GM12864 (cell line): ENCODE measurements at places on chromosomes 13 and 19.
A peak's percentile ranks its signal among the peaks of the same experiment; 100 is the strongest.

DNA sequence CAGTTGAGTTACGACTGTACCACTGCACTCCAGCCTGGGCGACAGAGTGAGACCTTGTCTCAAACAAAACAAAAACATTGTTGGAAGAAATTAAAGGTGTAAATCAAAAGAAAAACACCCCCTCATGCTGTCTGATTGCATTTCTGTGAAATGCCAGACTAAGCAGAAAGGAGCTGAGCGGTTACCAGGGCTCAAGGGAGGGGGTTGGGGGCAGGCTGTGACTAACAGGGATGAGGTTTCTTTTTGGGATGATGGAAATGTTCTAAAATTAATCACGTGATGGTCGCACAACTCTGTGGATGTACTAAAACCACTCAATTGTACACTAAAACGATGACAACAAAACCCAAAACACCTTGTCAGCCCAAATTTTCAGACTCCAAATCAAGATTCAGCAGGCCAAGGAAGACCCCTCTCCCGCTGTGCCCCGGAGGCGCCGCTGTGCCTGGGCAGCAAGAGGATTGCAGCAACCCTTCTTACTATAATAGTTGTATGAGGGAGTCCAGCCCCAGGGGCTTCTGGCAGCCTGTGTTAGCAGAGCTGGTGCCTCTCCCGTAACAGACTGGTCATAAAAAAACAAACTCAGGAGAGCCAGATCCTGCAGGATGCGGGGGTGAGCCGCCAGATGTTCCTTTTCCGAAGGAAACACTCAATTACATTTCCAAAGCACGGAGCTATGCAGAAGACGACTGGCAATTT, 20.9 kb downstream of the CAPS start:
- DNase-seq = no peak

GRCh38 chr13:29905845-29906244, 55.4 kb upstream of the UBL3 start:
- DNase-seq = no peak

GRCh38 chr13:96652506-96652905, 341.8 kb downstream of the OXGR1 start:
- DNase-seq = no peak

DNA sequence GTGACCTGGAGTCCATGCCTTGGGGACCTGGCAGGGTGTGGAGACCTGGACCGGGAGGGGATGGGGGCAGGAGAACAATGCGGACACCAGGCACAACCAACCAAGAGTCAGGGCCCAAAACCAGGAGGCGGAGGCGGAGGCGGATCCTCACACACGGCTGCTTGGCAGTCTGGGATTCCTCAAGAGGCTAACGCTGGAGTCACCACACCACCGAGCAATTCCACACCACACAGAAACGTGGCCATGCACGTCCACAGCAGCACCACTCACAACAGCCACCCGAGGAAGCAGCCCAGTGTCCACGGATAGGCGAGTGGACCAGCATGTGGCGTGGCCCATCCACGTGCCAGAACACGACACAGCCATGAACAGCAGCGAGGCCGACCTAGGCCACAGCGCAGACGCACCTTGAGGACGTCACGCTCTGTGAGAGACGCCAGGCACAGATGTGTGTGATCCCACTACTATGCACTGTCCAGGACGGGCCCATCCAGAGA, 17.7 kb downstream of the SBNO2 start:
- no peak for DNase-seq

DNA sequence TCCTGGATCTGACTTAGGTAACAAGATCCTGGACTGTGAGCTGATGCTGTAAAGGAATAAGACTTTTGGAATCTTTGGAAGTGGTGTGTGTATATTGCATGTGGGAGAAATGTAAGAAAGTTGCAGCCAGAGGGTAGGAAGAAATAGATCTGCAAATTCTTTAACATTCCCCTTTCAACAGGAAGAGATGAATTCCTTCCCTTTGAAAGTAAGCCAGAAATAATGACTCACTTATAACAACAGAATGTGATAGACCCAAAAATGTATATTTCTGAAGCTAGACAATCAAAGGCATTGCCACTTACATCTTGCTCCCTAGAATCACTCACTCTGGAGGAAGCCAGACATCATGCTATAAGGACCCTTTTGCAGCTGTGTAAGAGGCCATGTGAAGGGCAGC, 9.8 kb upstream of the SIAH3 start:
- no peak for DNase-seq

DNA sequence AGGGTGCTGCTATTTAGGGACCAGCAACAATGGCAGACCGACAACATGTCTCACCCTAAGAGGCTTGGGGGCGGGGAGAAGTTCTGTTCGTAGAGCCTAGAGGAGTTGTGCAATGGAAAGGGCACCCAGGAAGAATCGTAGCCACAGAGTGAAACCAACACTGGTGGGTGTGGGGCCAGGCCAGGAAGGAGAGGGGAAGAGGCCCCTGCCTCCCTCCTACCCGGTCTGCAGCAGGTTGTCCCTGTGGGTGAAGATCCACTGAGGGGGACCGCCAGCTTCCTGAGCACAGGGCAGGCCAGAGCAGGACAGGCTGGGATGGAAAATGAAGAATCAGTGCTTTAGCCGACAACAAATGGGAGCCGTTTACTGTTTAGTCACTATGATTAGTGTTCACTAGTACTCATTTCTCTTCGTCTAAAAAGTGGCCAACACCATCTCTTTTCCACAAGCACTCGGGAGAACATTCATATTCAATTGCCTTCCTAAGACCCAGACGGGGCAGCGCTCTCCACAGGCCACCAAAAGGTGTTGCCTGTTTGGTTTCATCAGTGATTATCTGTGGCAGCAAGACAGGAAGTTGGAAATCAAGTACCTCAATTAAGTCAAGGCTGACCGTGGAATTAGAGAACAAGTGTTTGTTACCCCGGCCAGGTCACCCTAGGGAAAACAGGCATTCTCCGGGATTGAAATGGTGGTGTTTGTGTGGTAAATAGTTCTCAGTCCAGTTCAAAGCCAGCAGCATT, 1.1 kb upstream of the ATP11A start:
- DNase-seq = no peak

- no peak for DNase-seq
Observed at GRCh38 chr13:99237981-99238662, 20.1 kb downstream of the GPR18 start.

- no peak for DNase-seq
Observed at GRCh38 chr19:33465834-33466233, 55.8 kb downstream of the PEPD start.

- peak; percentile 87 for DNase-seq
Observed at GRCh38 chr19:58513694-58514563, 2.1 kb upstream of the SLC27A5 start.

DNA sequence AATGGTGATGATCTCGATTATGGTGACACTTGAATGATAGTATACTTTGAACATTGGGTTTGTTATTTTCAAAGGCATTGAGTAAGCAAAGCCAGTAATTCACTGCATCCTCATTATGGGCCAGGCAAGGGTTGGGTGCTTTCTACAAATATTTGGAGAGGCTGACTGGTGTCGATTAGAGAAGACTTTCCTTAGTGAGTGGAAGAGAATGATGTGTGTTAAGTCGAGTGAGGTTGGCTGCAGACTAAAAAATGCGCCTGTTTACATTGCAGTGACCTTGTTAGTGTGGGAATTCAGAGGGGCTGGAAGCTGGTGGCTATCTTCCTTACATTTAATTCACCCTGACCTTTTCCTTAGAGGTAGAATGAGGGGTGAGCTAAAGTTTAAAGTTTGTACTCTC, 22.4 kb upstream of the RNF113B start:
- no peak for DNase-seq

DNA sequence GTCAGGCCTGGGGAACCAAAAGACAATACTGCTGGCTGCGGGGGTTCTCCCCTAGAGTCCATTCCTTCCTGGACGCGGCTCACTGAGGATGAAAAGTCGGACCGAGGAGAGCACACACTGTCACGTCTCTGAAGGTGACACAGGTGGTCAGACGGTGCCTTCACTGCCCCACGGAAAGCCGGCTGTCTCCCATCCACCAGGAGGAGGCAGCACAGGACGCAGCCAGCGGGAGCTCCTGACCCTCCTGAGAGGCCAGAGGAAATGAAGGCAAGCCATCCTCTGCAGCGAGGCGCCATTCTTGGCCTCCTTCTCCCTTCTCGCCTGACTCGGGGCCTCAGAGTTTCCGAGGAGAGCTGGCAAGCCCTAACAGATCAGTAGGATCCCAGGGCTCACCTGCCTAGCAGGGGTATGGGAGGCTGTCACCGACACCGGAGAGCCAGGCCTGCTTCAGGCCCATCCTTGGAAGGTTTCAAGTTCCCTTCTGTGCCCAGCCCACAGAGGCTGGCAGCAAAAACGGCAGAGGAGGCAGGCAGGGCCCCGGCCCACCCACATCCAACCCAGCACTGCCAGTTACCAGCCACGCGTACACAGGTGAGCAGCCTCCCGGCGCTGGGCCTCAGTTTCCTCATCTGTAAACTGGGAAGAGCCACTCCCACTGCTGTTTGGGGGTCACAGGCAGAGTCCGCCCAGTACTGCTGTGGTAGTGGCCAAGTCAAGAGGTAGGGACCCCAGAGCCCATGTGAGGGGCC, 4.5 kb downstream of the REXO1 start:
- no peak for DNase-seq

GRCh38 chr13:110922506-110922905, 7.6 kb upstream of the ANKRD10 start:
- DNase-seq = no peak

- DNase-seq = no peak
Observed at GRCh38 chr19:7007859-7008258, 13.4 kb downstream of the MBD3L2B start.

DNA sequence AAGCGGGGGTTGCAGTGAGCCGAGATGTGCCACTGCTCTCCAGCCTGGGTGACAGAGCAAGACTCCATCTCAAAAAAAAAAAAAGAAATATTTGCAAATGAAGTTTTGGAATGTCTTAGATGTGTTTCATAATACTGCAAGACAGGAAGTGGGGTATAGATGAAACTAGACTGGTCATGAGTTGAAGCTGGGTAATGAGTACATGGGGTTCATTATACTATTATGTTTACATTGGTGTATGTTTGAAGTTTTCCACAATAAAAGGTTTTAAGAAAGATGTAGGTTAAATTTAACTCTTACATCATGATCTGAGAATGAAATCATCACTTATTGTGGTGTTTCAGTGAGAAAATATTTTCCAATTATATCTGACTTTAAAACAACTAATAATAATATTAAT, 19.0 kb downstream of the FNDC3A start:
- no peak for DNase-seq

DNA sequence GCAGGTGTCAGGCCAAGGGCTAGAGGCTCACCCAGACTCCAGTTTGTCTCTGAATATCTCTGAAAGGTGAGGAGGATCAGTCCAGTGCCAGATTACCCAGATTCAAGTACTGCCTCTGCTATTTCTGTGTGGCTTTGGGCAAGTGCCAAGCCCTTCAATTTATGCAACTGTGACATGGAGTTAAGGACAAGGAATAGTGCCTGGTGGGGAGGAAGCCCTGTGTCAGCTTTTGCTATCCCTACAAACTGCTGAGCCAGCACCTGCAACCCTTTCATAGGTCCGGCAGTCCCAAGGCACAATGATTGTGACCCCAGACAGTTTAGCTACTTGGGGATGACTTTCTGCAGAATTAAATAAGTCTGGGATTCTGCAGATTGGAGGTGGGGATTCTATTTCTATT, 123.0 kb downstream of the KL start:
- DNase-seq = no peak

DNA sequence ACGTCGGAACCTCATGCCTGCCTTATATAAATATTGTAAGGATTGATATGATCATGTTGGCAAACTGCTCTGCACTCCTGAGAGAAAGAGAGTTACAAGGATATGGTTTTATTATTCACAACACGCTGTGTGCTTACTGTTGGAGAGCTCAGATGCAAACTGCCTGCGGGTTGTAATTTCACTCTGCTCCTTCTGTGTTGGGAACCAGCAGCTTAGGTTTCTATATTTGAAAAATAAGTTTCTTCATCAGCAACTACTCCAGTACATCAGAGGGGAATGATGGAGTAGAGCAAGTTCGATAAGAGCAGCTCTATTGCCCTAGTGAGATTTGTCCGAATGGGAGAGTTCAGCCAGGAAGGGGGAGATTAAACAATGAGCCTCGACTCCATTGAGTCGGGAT, 106.9 kb upstream of the UBL3 start:
- no peak for DNase-seq

GRCh38 chr13:72181661-72182060, 314.7 kb upstream of the DACH1 start:
- no peak for DNase-seq

DNA sequence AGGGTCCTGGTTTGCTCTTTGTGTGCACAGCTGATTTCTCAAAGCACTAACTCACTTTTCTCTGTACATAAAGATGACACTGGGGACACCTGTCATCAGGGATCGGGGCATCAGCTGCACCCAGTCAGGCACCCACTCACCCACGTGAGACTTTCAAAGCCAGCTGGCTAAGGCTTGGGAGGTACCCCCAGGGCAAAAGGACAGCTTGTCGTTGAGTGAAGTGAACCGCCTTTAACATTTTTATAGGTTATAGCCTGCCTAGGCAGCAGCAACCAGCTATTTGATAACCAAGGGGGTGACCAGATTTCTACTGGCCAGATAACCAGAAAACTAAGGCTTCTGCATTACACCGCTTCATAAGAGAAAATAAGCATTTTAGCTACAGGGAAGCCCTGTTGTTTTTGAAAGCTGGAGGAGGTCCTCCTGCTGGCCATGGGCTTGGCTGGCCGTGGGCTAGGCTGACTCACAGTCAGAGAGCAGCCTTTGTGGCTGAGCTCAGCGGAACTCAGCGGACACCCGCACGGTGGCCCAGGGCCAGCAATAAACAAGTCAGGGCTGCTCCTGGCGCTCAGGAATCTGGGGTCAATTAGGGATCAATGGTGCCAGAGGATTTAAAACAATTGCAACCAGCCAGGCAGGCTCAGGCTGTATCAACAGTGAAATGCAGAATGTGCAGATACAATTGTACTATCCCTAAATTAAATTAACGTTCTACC, 57.1 kb downstream of the ALOX5AP start:
- DNase-seq = no peak

- no peak for DNase-seq
Observed at GRCh38 chr13:74920920-74921319, 561.0 kb downstream of the TBC1D4 start.

GRCh38 chr13:77751513-77752456, 54.3 kb downstream of the SLAIN1 start:
- peak; percentile 45 for DNase-seq

DNA sequence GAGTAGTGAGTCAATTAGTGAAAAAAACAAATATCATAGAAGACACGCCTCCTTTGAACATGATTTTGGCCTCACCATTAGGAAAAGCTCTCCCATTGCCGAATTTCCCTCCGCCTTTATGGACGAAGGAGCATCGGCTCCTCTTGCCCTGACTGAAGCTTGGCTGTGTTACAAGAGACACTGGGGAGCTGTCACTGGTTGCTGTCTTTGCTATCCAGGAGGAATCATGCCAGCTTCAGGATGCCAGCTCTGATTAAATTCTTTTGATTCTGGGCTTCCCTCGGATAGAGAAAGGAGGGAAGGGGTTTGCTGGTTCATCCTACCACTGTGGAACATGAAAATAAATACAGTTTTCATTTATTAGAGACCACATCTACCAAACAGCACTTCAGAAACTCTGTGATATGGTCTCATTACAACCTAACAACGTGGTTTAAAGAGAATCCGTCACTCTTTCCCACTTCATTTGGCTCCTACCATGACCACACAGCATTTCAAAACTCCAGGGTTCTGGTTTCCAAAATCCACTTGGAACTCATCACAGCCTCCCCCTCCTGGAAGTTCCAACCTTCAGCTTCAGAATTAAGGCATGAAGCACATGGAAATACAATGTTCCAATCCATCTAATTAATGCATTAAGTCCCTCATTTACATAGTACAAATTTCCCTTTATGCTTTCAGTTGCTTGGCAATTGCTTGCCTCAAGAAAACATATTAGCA, 446.0 kb downstream of the EFNB2 start:
- no peak for DNase-seq

- DNase-seq = no peak
Observed at GRCh38 chr19:42412661-42413076, 14.5 kb downstream of the LIPE start.
